Suprapubic skin (tissue), 4 donors: ENCODE measurements at places on chromosomes 4 and X. TPM values are rescaled to one million over a fixed set of nuclear protein-coding genes. Genes with fewer than 3 reads are reported as not detected.
A peak's percentile ranks its signal among the peaks of the same experiment; 100 is the strongest.

DNA sequence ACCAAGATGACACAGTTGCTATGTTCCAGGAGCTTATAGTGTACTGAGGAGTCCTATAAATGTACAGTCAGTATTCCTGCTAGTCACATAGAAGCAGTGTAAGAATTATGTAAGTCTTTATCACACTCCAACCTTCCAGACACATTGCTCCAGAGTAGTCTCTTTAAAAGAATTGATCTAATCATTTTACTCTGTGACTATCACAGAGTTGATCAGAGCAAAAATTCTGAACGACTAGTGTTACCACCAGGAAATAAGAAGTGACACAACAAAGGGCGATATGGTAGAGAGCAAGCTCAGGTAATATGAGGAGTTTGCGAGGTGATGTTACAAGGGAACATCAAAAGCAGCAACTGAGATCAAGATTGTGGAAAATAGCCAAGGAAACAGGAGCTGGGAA is 9.0 kb upstream of the HPF1 start:
- no peaks in the 10 kb centered on the region for H3K27me3 ChIP-seq
- H3K4me3 ChIP-seq: no peak overlapping the region
- H3K27ac ChIP-seq: no peak overlapping the region
- H3K4me1 ChIP-seq: no peaks in the 10 kb centered on the region

DNA sequence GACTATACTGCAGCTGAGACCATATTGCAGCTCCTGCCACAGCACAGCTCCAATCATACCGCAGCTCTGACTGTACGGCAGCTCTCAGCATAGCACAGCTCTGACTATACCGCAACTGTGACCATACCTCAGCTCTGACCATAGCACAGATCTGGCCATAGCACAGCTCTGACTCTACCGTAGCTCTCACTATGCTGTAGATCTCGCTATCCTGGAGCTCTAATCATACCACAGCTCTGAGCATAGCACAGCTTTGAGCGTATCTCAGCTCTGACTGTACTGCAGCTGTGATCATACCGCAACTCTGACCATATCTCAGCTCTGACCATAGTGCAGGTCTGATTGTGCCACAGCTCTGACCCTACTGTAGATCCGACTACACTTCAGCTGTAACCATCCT is 139.2 kb downstream of the ASMT start:
- DNase-seq: no peak
- no peaks in the 10 kb centered on the region for H3K4me1 ChIP-seq
- no peak overlapping the region for H3K27ac ChIP-seq
- H3K36me3 ChIP-seq: no peaks in the 10 kb centered on the region
- H3K4me3 ChIP-seq: no peak overlapping the region

GRCh38 chrX:154321152-154321551 is 25.6 kb downstream of the TKTL1 start:
- H3K27me3 ChIP-seq: no peaks in the 10 kb centered on the region
- H3K27ac ChIP-seq: no peak overlapping the region
- no peaks in the 10 kb centered on the region for H3K36me3 ChIP-seq
- no peak overlapping the region for H3K4me3 ChIP-seq
- H3K4me1 ChIP-seq: no peaks in the 10 kb centered on the region
- DNase-seq: no peak

GRCh38 chr4:189202182-189202868 is 738.3 kb upstream of the FRG1 start:
- H3K4me3 ChIP-seq: peak overlapping the region; percentile 14
- H3K27me3 ChIP-seq: no peaks in the 10 kb centered on the region
- no peaks in the 10 kb centered on the region for H3K4me1 ChIP-seq
- no peaks in the 10 kb centered on the region for H3K36me3 ChIP-seq
- peak; percentile 83 for DNase-seq

DNA sequence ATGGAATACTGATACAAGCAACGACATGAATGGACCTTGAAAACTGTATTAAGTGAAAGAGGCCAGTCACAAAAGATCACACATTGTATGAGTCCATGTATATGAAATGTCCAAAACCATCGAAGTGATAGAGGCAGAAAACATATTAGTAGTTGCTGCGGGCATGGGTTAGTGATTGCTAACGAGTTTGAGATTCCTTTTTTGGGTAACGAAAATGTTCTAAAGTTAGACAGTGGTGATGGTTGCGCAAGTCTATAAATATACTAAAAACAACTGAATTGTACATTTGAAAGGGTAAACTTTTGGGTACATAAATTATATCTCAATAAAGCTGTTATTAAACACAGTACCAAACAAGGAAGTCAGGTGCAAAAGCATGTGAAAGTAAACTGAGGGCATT is 234.5 kb downstream of the FBXW7 start:
- no peaks in the 10 kb centered on the region for H3K27me3 ChIP-seq
- H3K4me1 ChIP-seq: peaks cover 3% of the 10 kb centered on the region
- no peaks in the 10 kb centered on the region for H3K36me3 ChIP-seq
- DNase-seq: no peak

DNA sequence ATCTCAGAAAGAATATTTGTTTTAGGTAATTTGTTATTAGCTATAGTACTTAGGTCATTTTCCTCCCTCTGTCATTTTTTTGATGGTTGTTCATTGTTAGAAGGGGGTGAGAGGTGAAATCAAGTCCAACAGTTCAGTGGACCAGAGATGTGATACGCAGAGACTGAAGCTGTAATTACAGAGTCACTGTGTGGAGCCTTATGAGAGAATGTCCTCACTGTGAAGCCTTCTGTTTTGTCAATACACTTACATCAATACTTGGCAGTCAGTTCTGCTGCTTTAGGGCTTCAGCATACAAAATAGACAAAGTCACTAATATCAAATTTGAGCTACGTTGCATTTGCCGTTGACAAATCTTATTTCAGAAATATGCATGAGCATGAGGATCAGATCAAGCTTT is 692.5 kb downstream of the C4orf33 start:
- H3K4me1 ChIP-seq: no peaks in the 10 kb centered on the region
- no peak for DNase-seq
- no peaks in the 10 kb centered on the region for H3K27me3 ChIP-seq
- no peak overlapping the region for H3K4me3 ChIP-seq

DNA sequence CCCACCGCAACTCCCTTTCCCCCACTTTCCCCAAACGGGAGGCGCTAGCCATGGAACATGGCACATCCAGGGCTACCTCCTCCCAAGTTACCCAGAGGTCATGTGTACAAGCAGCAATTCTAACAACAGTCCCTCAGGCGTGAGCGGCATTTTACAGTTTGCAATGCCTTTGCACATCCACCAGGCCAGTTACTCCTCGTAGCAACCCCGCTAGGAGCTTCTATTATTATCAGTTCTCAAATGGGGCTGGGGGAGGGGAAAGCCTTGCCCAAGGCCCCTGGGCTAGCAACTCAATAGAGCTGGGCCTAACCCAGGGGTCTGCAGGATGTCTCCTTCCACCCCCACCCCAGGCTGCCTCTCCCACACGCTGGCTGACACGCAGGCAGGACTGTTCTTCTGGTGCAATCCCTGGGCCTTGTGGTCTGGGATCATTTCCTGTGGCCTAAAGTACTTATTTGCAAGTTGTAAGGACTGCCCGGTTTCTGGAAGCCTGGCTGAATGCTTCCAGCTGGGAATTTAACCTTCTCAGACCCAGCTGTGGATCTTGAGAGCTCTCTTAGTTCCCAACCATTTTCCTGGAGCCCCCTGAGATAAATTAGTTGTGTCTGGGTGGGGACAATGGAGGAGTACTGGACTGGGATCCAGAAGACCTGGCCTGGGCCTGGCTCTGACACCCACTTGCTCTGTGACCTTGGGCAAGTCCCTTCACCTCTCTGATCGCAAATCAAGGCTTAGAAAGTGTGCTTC is 27.7 kb downstream of the PJA1 start:
- H3K36me3 ChIP-seq: no peaks in the 10 kb centered on the region
- no peaks in the 10 kb centered on the region for H3K27me3 ChIP-seq
- peak overlapping the region; percentile 30 for H3K4me3 ChIP-seq
- DNase-seq: no peak
- peak overlapping the region; percentile 74 for H3K27ac ChIP-seq

GRCh38 chr4:179666226-179666625 is 2224.0 kb upstream of the AGA start:
- no peaks in the 10 kb centered on the region for H3K27me3 ChIP-seq
- no peak overlapping the region for H3K4me3 ChIP-seq
- H3K36me3 ChIP-seq: no peaks in the 10 kb centered on the region
- no peaks in the 10 kb centered on the region for H3K4me1 ChIP-seq
- no peak for DNase-seq

GRCh38 chr4:78629991-78630541 is 78.5 kb downstream of the ANXA3 start:
- H3K36me3 ChIP-seq: no peaks in the 10 kb centered on the region
- no peak overlapping the region for H3K4me3 ChIP-seq

DNA sequence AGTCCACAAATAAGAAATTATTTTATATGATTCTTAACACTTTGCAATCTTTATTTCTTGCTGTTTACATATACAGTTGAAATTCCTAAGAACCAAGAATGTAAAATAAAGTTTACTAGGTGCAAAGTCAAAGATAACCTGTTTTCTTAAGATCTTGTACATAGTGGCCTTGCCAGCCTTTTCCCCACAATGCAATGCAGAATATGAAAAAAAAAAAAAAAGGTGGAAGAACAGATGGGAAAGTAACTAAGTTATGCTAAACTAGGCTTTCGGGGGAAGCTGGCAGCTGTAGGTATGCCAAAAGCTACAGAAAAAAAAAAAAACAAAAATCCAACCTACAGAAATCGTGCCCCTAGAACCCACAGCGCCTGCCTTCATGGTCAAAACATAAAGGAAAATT is 1588.4 kb downstream of the STIM2 start:
- no peak overlapping the region for H3K4me3 ChIP-seq
- no peaks in the 10 kb centered on the region for H3K27me3 ChIP-seq
- no peaks in the 10 kb centered on the region for H3K4me1 ChIP-seq

DNA sequence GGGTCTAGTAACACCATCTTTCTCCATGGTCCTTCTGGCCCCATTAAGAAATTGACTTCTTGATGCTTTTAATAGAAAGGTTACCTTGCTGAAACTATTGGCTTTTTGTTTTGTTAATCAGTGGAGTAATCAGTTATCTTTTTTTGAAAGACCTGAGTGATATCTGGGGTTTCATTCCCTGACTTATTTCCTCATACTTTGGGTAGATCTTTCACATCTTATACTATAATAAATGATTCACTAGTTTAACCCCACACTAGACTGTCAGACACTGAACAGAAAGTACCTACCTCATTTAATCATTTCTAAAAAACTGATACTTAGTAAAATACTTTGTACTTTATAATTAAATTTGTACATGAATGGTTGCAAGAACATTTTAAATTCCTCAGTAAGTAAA is 1021.1 kb downstream of the STIM2 start:
- DNase-seq: no peak
- no peaks in the 10 kb centered on the region for H3K4me1 ChIP-seq
- H3K4me3 ChIP-seq: no peak overlapping the region
- H3K36me3 ChIP-seq: no peaks in the 10 kb centered on the region
- no peak overlapping the region for H3K27ac ChIP-seq

TCP11X2 gene
- total RNA-seq: not detected

GRCh38 chrX:23904096-23904495 is 3.6 kb downstream of the APOO start:
- no peak for DNase-seq
- peaks cover 35% of the 10 kb centered on the region for H3K4me1 ChIP-seq
- no peak overlapping the region for H3K4me3 ChIP-seq
- H3K27me3 ChIP-seq: no peaks in the 10 kb centered on the region

DNA sequence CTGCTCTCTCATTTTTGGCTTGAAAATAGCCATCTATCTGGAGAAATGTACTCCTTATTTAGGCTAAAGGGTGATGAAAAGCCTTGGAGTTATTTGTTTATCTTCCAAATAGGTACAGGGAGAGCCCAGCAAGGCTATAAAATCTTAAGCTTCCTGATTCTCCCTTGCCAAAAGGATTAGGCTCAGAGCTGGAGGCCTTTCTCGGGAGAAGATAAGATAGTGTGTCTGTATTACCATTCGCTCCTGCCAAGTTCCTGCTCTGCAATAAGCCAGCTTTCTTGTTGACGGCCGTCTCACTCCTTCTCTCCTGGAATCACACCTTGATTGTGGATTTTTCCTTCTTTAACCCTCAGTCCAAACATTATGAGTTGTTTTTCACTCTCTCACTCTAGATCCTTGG is 171.8 kb upstream of the TTC29 start:
- DNase-seq: no peak
- H3K4me1 ChIP-seq: peaks cover 9% of the 10 kb centered on the region
- no peaks in the 10 kb centered on the region for H3K27me3 ChIP-seq
- H3K4me3 ChIP-seq: no peak overlapping the region

DNA sequence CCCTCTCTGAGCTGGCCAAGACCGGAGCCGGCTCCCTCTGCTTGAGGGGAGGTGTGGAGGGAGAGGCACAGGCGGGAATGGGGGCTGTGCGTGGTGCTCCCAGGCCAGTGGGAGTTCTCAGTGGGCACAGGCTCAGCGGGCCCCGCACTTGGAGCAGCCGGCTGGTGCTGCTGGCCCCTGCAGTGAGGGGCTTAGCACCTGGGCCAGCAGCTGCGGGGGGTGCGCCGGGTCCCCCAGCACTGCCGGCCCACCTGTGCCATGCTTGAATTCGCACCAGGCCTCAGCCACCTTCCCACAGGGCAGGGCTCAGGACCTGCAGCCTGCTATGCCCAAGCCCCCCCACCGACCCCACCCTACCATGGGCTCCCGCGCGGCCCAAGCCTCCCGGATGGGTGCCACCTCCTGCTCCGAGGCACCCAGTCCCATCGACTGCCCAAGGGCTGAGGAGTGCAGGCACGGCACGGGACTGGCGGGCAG is 602.5 kb downstream of the KCTD8 start:
- H3K27me3 ChIP-seq: no peaks in the 10 kb centered on the region
- H3K4me1 ChIP-seq: no peaks in the 10 kb centered on the region
- H3K36me3 ChIP-seq: no peaks in the 10 kb centered on the region
- no peak overlapping the region for H3K27ac ChIP-seq

DNA sequence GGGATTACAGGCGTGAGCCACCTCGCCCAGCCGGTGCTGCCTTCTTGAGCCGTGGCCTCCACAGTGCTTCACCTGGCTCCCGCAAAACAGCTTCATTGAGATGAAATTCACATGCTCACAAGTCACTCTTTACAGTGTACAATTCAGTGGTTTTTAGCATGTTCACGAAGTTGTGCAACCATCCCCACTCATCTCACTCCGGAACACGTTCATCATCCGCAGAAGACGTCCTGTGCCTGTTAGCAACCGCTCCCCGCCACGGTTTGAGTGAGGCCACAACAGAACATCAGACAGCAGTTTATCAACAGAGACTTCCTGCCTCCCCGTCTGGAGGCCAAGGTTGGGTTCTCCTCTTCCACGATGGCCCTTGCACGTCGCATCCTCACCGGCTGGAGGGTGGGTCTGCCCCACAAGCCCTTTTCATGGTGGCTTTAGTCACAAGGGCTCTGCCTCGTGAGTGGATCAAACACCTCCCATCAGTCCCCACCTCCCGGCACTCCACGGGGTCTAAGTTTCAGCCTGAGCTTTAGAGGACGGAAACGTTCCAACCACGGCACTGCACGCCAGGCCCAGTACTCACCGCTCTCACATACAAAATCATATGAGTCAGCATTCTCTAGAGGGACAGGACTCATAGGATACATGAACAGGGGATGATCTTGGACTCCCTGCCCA is 29.6 kb upstream of the SPON2 start:
- peak; percentile 86 for DNase-seq
- no peaks in the 10 kb centered on the region for H3K27me3 ChIP-seq
- peak overlapping the region; percentile 75 for H3K27ac ChIP-seq

GRCh38 chr4:48379587-48380180 is 38.4 kb downstream of the SLAIN2 start:
- DNase-seq: no peak
- peaks cover 6% of the 10 kb centered on the region for H3K36me3 ChIP-seq
- no peak overlapping the region for H3K27ac ChIP-seq
- peaks cover 27% of the 10 kb centered on the region for H3K4me1 ChIP-seq
- no peaks in the 10 kb centered on the region for H3K27me3 ChIP-seq
